ENCODE measurements at places on chromosomes 12 and 14. TPM values are rescaled to one million over a fixed set of nuclear protein-coding genes. Genes with fewer than 3 reads are reported as not detected.

The GLS2 gene
- total RNA-seq = 0.09 TPM

The TAS2R50 gene
- total RNA-seq = not detected

The CDKN3 gene
- 78.1 TPM for total RNA-seq

The ESRRB gene
- total RNA-seq = 0.16 TPM

The KLRC2 gene
- 2.1 TPM for total RNA-seq

The KCNK10 gene
- not detected for total RNA-seq

The P2RX2 gene
- not detected for total RNA-seq

The NEUROD4 gene
- total RNA-seq = not detected

The AICDA gene
- not detected for total RNA-seq

The PLXNC1 gene
- 0.07 TPM for total RNA-seq

The APOF gene
- not detected for total RNA-seq

The PLA2G1B gene
- not detected for total RNA-seq

The HECTD4 gene
- 10.7 TPM for total RNA-seq

The LHX5 gene
- not detected for total RNA-seq

The STYK1 gene
- total RNA-seq = 0.55 TPM

The GUCY2C gene
- not detected for total RNA-seq

The KRT3 gene
- 0.07 TPM for total RNA-seq

The RNASE13 gene
- not detected for total RNA-seq

The ARMH4 gene
- total RNA-seq = 0.30 TPM

The RD3L gene
- total RNA-seq = not detected

The NCOR2 gene
- total RNA-seq = 226 TPM

The MDP1 gene
- 27.7 TPM for total RNA-seq

The SLC39A9 gene
- total RNA-seq = 40.0 TPM

The KRT71 gene
- total RNA-seq = not detected

The OR8S1 gene
- total RNA-seq = not detected

The FIGNL2 gene
- 0.32 TPM for total RNA-seq

The HOXC4 gene
- 3.8 TPM for total RNA-seq

The SIX6 gene
- total RNA-seq = not detected
